ENCODE measurements at places on chromosomes 2 and 18.

DNA sequence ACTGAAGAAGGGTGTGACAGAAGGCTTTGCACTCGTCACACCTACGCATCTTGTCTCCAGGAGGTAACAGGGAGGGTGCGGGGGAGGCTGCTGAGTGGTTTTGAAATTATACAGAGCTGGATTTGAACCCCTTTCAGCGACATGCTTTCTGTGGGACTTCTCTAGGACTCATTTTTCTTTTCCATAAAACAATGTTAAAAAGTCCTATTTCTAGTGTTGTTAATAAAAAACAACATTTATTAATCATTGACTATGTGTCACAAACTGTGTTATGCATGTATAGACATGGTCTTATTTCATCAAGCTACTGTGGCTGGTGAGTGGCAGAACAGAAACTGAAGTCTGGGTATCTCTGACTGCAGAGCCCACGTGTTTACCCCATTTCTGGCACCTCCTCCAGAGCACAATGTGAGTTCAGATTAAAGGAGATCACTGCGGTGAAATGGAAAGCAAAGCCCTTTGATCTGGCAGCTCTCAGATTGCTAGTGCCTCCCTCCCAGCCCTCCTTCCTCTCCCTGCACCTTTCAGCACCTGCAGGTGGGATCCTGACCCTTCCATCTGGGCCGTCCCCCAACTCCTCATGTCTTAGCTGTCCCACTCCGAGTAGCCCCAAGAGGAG, 315.5 kb upstream of the MYT1L start:
- H3K4me1 ChIP-seq, result peaks cover 7% of the 10 kb centered on the region
- no peaks in the 10 kb centered on the region for H3K27me3 ChIP-seq
- no peak overlapping the region for H3K4me3 ChIP-seq
- no peak for DNase-seq

DNA sequence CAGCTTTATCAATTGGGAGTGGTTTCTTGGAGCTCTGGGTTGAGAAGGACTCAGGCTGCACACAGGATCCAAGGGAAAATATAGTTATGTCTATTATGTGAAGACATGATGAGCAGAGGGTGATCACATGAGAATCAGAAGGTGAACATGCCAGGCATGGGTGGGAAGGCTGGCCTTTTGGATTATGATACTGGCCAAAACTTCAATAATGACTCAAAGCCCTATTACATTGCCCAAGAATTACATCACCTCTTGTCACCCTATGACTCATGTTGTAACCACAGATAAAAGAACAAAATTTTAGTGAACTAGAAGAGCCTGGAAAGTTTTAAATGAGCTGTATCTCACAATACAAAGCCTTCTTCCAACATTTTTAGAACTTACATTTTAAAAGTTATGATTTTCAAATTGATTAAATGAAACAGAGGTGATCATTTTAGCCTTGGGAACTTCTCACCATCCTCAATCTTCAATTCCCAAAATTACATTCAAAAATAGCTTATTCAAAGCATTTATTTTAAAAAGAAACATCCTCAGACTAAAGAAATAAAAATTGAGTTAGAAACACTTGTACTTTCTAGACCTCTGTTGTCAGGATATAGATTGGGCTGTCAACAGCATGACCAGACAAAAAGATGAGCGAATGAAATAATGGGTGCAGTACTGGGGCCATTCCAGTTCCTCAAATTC, 428.3 kb downstream of the MBD2 start:
- no peak overlapping the region for H3K27ac ChIP-seq

GRCh38 chr2:128304715-128305554, 13.7 kb downstream of the HS6ST1 start:
- H3K36me3 ChIP-seq, result no peaks in the 10 kb centered on the region
- peak; percentile 85 for DNase-seq

- no peak for DNase-seq
- H3K36me3 ChIP-seq, result no peaks in the 10 kb centered on the region
- H3K27me3 ChIP-seq, result no peaks in the 10 kb centered on the region
- H3K4me1 ChIP-seq, result peaks cover 3% of the 10 kb centered on the region
These were observed 166.5 kb upstream of the NCK2 start for GRCh38 chr2:105578166-105578565.

GRCh38 chr2:237326266-237327171, 87.4 kb downstream of the COL6A3 start:
- no peak for DNase-seq
- no peaks in the 10 kb centered on the region for H3K27me3 ChIP-seq
- H3K4me1 ChIP-seq, result no peaks in the 10 kb centered on the region
- no peak overlapping the region for H3K27ac ChIP-seq

DNA sequence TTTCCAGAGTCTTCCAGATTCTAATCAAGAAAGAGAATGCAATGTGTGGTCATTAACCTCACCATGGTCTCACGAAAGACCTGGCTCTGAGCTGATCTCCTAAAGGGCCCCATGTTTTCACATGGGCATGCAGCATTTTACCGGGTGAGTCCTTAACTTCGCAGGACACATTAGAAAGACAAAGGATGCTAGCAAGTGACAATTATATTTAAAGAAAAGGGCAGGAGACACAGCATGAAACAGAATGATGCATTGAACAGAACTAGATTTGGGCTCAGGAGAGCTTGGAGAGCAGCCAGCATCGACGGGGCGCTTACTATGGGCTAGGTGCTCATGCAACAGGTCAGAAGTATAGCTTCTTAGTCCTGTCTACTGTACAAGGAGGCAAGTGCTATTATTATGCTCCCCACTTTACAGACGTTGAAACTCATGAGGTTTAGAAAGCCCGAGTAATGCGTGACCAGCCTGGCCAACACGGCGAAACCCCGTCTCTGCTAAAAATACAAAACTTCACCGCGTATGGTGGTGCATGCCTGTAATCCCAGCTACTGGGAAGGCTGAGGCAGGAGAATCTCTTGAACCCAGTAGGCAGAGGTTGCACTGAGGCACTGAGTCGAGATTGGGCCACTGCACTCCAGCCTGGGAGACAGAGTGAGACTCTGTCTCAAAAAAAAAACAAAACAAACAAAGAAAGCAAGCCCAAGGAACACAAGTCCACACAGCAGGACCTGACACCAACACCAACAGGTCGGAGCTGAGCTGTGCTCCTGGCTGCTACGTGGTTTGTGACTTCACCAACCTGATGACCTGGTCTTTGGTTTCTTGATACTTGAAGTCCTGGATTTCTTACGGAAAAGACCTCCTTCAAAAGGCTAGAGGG, 16.1 kb downstream of the MBP start:
- H3K27me3 ChIP-seq, result no peaks in the 10 kb centered on the region
- H3K27ac ChIP-seq, result no peak overlapping the region
- H3K4me1 ChIP-seq, result no peaks in the 10 kb centered on the region
- no peak overlapping the region for H3K4me3 ChIP-seq
- DNase-seq, result no peak

DNA sequence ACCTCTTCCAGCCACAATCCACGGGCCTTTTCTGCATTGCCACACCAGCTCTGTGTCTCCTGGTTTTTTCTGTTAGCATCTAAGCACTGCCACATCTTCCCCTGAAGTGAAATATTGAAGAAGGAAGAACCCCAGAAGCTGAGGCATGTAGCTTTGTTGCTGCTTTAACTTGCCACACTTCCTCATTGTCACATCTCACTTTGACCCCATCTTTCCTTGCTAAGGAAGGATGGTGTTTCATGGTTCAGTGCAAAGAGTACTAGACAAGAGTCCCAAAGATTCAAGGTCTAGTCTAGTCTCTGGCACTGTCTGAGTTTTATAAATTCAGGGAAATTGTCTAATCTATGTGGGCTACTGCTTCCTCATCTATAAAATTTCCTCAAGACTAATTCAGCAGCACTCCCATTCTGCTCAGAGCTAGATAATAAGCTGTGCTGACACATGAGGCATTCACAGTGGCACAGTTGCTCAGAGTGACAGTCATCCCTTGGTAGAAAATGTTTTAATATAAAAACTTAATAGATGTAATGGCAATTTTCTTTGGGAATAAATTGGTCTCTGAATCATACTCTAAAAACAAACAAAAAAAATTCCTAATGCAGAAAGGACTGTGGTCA, 483.0 kb upstream of the ID2 start:
- no peak for DNase-seq
- H3K27ac ChIP-seq, result no peak overlapping the region
- no peak overlapping the region for H3K4me3 ChIP-seq
- no peaks in the 10 kb centered on the region for H3K4me1 ChIP-seq
- no peaks in the 10 kb centered on the region for H3K27me3 ChIP-seq

DNA sequence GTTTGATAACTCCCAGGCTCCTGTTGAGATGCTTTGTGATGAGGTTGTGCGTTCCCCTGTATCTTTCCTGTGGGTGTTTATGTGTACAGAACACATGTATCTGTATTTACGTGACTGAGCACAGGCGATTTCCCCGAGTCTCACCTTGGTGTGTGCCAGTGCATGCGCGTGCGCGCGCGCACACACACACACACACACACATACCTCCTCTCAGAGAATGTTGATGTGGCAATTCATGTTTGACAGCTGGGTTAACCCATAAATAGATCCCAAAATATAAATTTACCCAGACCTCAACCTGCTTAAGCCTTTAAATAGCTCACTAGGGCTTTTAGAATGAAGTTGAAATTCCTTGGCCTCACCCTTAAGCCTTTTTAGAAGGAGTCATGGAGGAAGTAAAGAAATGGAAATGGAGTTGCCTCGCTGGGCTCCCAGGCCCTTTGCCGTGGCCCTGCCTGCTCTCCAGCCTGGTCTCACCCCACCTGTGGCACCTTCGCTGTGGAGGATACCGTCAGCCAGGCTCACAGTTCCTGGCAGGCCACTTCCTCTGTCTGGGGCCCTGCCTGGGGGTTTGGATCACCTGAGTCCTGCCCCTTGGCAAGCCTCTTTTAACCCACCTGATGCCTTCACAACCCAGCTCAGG, 20.3 kb downstream of the AGAP1 start:
- H3K4me3 ChIP-seq, result no peak overlapping the region
- H3K27ac ChIP-seq, result peak overlapping the region; percentile 34
- no peaks in the 10 kb centered on the region for H3K36me3 ChIP-seq
- no peaks in the 10 kb centered on the region for H3K27me3 ChIP-seq

GRCh38 chr2:144524118-144525009, 4.4 kb upstream of the ZEB2 start:
- H3K4me1 ChIP-seq, result peaks cover 16% of the 10 kb centered on the region
- peak overlapping the region; percentile 52 for H3K27ac ChIP-seq
- H3K27me3 ChIP-seq, result no peaks in the 10 kb centered on the region
- peak; percentile 77 for DNase-seq
- H3K4me3 ChIP-seq, result peak overlapping the region; percentile 60

DNA sequence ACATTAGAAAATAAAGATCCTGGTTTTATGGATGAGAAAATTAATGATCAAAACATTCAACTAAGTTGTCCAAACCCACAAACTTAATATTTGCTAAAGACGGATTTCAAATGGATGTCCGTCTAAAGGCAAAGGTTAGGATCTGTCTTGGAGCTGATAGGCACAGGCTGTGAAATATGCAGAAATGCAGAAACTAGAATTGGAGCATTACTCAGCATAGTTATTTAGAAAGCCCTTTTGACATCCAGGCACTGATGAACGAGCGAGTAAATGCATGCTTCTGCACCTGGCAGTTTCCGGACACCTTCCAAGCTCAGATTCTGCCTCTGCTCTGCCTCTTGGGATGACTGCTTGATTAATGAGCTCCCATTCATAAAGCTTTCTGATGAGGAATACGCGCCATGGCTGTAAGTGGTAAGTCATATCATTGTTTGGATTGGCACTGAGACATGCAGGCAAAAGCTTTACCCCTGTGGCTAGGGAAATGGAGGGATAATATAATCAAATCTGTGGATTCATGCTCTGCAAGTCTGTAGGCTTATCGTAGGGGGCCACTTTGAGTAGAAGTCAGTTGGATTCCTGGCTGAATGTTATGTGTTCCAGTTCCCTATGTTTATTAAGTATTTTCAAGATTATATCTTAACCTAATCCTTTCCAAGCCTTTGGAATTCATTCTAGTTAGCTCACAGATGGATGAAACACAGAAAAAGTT, 2176.3 kb upstream of the CELF4 start:
- no peak overlapping the region for H3K27ac ChIP-seq
- no peak for DNase-seq
- no peak overlapping the region for H3K4me3 ChIP-seq
- no peaks in the 10 kb centered on the region for H3K36me3 ChIP-seq
- no peaks in the 10 kb centered on the region for H3K4me1 ChIP-seq
- H3K27me3 ChIP-seq, result no peaks in the 10 kb centered on the region

- H3K36me3 ChIP-seq, result no peaks in the 10 kb centered on the region
- no peak overlapping the region for H3K4me3 ChIP-seq
- no peak for DNase-seq
These were observed 172.9 kb upstream of the KLHL29 start for GRCh38 chr2:23211987-23212583.

DNA sequence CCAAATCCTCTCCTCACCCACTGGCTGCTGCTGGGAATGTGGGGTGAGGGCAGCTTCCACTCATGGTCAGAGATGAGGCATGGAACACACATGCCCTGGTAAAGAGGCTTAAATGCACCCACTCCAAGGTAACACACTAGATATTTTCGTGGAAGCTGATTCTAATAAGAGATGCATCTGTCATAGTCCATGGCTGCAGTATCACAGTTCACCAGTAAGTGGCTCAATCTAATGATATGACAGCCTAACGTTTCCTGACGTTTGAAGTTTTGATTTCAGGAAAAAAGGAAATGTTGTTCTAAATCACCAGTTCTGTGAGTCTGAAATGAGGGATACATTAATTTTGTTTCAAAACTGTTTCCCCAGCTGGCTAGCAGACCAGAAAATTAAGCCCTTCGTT, 38.2 kb downstream of the LCT start:
- DNase-seq, result no peak
- no peak overlapping the region for H3K27ac ChIP-seq
- H3K4me3 ChIP-seq, result no peak overlapping the region
- H3K36me3 ChIP-seq, result no peaks in the 10 kb centered on the region
- no peaks in the 10 kb centered on the region for H3K4me1 ChIP-seq

GRCh38 chr2:194802589-194802988, 854.4 kb upstream of the SLC39A10 start:
- H3K27ac ChIP-seq, result no peak overlapping the region
- no peaks in the 10 kb centered on the region for H3K36me3 ChIP-seq
- no peaks in the 10 kb centered on the region for H3K27me3 ChIP-seq
- no peak for DNase-seq

DNA sequence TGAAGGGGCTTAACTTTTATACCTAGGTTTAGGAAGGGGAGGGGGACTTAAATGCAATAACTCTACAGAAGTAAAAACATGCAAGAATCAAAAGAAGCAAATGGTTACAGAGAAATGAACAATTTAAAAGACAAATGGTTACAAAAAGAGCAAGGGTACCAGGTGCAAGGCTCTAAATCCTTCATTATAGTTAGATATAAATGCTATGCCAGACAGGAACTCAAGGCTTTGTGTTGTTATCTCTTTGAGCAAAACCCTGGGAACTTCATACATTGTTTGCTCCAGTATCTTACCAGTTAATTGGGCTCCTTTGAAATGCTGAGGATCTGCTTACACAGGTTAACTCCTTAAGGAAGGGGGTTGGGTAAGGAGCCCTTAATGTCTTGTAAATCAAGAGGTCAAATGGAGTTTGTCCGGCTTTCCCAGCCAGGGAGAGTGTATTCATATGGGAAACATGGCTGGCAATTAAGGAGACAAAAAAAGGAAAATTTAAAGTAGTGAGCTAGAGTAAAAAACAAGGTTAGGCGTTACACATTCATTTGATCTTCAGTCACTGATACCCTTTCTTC, 347.5 kb downstream of the CELF4 start:
- H3K27me3 ChIP-seq, result no peaks in the 10 kb centered on the region
- H3K27ac ChIP-seq, result no peak overlapping the region
- H3K36me3 ChIP-seq, result no peaks in the 10 kb centered on the region
- no peak overlapping the region for H3K4me3 ChIP-seq
- no peaks in the 10 kb centered on the region for H3K4me1 ChIP-seq
